ENCODE measurements at places on chromosomes 11 and 22.
A peak's percentile ranks its signal among the peaks of the same experiment; 100 is the strongest.

DNA sequence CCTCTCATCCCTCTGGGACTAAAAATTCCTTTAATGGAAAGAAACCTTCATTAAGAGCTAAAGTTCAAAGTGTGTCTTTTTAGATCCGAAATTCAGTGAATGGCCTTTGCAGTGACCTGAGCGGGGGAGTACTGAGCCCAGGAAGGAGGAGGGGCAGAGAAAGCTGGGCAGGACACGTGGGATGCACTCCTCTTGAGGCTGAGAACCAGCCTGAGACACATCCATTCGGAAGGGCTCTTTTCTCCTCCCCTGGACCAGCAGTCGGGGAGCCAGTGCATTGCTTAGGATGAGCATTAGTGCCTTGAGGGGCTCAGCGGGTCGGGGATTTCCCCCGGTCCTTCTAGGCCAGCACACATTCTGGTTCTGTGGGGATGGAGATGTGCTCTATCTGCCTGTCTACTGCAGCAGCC is 258.9 kb upstream of the B3GAT1 start:
- DNase-seq = no peak

- peak; percentile 84 for DNase-seq
These were observed 517.9 kb downstream of the NTM start for GRCh38 chr11:131888230-131888855.

GRCh38 chr22:36870250-36870649 is 9.4 kb downstream of the NCF4 start:
- DNase-seq = no peak

DNA sequence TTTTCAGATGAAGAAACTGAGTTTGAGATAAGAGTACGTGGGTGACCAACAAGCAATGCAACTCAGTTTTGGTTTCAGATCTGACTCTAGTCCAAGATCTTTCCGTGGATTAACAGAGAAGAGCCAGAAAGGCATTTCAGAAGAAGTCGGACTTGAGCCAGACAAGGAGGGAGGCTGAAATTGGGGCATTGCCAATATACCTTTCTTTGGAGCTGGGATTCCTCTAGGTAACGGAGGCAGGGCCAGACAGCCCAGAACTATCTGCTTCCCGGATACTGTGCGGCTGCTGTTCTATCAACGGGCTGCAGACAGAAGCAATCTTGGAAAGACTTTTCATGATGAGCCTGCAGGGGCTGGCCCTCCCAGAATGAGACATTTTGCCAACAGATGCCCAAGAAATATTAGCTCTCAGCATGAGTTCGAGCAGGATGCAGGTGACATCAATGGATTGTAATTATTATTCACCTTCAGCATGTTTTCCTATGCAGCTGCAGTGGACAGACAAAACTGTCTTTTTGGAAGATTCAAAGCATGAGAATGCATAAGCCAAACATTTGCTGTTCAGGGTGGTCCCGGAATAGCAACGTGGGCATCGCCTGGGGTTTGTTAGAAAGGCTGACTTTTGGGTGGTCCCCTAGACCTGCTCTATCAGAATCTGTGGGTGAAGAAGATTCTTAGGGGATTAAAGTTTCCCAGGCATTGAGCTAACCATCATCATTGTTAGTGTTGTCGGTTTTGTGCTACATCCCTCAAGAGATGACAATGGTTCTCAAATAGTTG is 95.7 kb downstream of the SCN3B start:
- no peak for DNase-seq

DNA sequence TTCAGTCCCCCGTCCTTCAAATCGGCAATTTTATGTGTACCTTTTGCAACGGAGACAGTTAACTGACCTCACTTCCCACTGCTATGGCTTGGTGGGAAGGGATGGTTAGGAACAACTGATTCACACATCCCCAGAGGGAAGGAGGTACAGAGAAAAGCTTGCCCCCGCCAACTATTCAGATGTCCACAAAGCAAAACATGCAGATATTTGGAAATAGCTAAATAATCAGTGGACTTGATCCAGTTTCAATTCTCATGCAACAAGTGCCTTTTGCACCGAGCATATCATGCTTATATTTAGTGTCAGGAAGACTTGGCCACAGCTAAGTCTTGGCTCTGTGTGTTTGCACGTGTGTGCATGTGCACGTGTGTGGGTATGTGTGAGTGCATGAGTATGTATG is 144.6 kb downstream of the SNX19 start:
- DNase-seq = no peak

- DNase-seq = no peak
These were observed 51.3 kb upstream of the CDON start for GRCh38 chr11:126113963-126114362.

- no peak for DNase-seq
These were observed 94.4 kb downstream of the PHF21B start for GRCh38 chr22:44915441-44915840.

DNA sequence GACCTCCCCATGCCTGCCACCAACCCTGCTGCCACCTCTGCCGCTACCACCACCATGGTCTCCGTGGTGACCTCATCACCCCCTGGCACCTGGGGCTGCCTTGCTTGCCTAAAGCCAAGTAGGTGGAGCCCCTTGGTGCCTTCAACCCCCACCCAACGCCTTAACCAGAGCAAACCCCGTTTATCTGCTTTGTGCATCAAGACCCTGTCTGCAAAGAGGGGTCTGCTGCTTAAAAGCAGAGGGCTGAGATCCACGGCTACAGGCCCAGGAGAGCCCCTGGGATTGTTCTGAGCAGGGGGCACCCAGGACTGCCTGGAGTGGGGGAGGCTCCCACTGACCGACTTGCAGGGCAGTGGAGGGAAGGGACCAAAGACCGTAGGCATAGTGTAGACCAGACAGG is 4.9 kb upstream of the PPIL2 start:
- DNase-seq = no peak

DNA sequence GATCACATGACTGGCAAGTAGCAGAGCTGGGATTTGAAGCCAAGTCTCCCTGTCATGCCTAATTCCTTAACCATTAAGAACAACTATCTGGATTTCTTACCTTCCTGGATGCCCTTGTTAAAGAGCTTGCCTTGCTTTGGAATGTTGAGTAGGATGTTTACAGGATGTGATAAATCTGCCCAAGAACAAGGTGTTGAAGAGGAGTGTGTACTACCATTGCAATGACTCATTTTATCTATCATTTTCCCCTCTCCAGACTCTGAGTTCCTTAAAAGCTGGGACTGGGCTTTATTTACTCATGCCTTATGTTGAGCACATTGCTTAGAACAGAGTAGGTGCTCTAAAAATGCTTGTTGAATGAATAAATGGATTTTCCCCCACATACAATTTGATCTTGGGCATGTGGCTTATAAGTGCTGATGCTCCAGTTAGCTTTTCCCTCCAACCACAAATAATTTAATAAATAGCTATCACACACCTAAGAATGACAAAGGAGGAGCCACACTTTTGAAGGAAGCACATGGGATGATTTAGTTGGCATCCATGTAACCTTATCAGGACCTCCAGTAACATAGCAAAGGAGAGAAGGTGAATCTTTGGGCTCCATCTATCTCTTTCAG is 268.6 kb upstream of the SESN3 start:
- DNase-seq = no peak

GRCh38 chr11:17188675-17189074 is 19.1 kb downstream of the PIK3C2A start:
- DNase-seq = no peak

GRCh38 chr22:31602259-31602952 is 59.6 kb downstream of the PISD start:
- DNase-seq = peak; percentile 98

- DNase-seq = no peak
These were observed 92.3 kb upstream of the C11orf87 start for GRCh38 chr11:109329716-109330115.

DNA sequence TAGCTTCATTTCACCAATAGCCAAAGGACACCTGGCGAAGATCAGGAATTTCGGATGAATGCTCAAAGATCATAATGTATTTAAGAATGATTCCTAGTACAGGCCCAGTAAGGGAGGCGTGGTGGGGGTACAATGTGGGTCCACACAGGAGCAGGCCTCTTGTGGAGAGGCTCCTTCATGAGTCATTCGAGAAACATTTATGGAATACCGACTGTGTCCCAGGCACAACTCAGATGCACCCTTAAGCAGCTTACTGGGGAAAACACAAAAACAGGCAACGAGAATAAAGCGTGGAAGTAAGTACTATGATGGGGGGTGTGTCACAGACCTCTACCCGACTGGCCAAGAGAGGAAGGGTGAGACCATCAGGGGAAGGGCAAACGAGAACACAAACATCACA is 44.5 kb downstream of the SMCO4 start:
- peak; percentile 38 for DNase-seq

- DNase-seq = no peak
These were observed 378.4 kb downstream of the DDX10 start for GRCh38 chr11:109043315-109043714.

- no peak for DNase-seq
These were observed 5.2 kb downstream of the DGAT2 start for GRCh38 chr11:75773595-75774353.

- no peak for DNase-seq
These were observed 81.4 kb downstream of the SFI1 start for GRCh38 chr22:31577711-31578110.

- DNase-seq = no peak
These were observed 229.5 kb downstream of the AASDHPPT start for GRCh38 chr11:106306942-106307341.

GRCh38 chr11:34049028-34049427 is 2.5 kb upstream of the CAPRIN1 start:
- DNase-seq = no peak

DNA sequence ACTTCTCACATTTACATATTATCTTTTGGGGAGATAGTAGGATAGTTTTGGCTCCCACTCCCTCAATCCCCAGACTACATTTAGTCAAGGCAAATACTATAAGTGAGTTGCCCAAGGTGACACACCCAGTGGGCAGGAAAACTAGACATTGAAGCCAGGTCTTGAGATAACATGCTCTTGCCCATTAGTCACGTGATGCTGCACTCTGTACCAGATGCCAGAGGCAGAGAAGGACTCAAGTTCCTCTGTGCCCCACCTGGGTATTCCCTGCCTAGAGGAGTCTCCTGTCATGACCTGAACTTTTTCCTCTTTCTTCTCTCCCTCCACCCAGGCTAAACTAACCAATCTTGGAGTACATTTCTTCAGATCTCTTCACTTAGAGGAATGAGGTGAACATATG is 484.9 kb downstream of the BUD13 start:
- no peak for DNase-seq

DNA sequence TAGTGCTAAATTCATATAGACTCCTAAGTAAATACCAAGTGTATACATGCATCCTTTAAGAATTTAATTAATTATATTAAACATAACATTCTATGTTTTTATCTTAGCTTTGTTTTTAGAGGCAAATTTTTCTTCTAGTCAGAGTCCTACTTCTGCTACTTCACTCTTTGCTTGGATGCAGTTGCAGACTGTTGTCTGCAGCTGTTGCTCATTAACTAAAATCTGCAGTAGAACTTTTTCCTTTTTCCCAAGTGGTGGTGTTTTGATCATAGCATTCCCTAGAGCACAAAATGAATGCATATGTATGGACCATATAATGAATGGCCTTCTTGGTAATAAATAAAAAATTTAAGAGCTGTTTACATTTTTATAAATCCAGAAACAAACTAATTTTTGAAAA is 198.3 kb downstream of the CASP12 start:
- no peak for DNase-seq

GRCh38 chr11:83006877-83007330 is 64.8 kb downstream of the RAB30 start:
- DNase-seq = no peak

DNA sequence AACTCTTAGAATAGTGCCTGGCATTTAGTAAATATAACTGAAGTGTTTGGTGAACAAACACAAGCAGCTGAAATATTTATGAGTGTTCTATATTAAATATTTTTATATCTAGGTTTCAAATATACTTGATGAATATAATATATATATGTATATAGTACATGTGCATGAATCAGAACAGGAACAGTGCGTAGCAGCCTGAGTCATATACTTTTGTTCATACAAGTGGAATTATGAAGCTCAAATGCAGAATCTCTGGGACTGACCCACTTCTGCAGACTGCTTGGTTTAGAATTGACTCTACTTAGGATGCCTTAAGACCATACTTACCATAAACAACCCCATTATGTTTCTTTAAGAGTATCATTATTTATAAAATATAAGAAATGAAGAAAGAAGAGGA is 997.8 kb upstream of the RAG2 start:
- DNase-seq = no peak

DNA sequence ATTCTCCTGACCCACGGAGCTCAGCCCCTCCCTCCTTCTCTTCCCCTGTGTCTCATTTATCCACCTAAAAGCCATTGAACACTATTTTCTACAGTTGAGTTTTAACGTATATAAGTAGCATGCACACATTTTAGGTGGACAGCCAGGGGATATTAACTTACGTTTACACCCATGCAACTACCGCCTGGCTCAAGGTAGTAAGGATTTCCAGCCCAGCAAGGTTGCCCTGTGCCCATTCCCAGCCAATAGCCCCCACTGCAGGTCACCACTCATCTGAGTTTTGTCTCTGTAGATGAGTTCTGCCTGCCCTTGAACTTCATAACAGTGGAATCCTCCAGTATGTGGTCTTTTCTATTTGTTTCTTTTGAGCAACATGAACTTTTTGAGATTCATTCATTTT is 65.4 kb downstream of the SMIM38 start:
- no peak for DNase-seq

GRCh38 chr11:85822814-85823213 is 11.9 kb upstream of the SYTL2 start:
- DNase-seq = peak; percentile 74

GRCh38 chr11:44399968-44400367 is 90.0 kb upstream of the ALX4 start:
- no peak for DNase-seq

DNA sequence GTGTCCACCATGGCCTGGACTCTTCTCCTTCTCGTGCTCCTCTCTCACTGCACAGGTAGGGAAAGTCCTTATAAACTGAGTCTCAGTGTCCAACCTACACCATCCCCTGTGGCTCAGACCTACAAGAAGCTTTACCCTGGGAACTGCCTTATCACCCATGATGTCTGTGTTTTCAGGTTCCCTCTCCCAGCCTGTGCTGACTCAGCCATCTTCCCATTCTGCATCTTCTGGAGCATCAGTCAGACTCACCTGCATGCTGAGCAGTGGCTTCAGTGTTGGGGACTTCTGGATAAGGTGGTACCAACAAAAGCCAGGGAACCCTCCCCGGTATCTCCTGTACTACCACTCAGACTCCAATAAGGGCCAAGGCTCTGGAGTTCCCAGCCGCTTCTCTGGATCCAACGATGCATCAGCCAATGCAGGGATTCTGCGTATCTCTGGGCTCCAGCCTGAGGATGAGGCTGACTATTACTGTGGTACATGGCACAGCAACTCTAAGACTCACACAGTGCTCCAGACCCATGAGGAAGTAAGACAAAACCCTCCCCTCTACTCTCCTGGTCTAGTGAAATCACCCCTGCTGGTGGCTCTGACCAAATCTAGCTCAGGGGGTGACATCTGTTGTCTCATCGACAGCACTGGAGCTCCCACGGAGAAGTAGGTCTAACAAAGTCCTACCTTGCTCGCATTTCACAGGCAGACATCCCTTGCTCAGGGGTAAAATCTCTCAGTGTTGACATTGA is 74.3 kb downstream of the VPREB1 start:
- no peak for DNase-seq

- DNase-seq = no peak
These were observed 25.8 kb upstream of the C11orf96 start for GRCh38 chr11:43916621-43917020.

GRCh38 chr22:47460861-47461260 is 698.4 kb downstream of the TBC1D22A start:
- DNase-seq = no peak

Measured in RCC 7860 (cell line).